GM12892 (cell line): ENCODE measurements at places on chromosomes 11 and 22.

DNA sequence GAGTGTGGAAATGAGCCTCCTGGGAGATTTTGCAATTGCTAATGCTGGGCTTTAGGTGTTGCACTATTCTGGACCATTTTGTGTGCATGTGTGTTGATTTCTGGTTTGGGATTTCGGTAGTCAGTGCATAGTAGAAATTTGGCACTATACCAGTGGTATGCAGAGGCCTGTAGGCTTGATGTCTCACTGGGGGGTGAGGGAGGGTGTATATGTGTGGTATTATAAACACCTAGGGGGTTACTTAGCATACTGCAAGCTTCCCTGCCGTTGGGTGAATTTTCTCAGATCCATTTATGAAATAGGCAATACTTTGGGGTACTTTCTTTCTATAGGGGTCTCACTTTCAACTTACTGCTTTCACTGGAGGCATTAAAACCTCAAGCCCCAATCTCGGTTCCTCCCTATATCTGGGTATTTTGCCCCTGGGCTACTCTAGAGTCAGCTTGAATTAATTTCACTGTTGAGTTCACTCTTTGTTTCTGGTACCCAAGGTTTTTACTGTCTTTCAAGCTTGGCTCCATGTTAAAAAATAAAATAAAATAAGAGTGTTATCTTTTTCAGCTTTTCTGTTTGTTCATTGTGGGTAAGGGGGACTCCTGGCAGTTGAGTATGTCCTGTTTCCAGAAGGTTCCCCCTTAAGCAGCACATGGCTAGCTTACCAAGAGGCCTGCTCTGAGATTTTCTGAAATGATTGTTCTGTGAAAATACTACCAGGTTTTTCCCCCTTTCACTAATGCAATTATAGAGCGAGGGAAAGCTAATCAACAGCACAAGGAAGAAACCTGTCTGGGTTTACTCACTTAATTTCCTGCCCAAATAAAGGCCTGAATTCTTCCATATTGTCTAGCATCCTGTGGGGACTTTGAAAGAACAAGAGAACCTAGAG, 45.8 kb downstream of the PPFIBP2 start:
- DNase-seq: no peak

DNA sequence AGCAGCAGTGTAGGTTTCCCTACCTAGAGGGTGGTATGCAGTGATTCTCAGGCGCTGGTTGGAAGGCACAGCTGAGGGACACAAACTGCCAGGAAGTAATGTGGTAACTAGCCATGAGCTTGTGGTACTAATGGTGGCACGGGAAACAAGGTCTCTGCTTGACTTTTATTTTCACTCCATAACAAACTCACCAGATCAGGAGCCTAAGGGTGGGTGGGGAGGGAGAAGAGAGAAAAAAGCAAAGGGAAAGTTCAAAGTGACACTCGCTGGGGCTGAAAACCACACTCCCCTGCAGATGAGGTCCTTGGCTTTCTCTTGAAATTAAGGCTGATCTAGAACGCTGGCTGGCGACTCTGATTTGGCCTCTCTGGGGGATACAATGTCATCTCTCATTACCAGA, 22.0 kb downstream of the TRAF6 start:
- no peak for DNase-seq

GRCh38 chr22:39893526-39893925, at the start of gene ENTHD1:
TSS of gene ENTHD1 (minus strand) at chr22:39893760. CDS start at chr22:39887748, 6,012 bp downstream.
- no peak for DNase-seq

- no peak for DNase-seq
These were observed 2.1 kb downstream of the IL17RA start for GRCh38 chr22:17086788-17087497.

GRCh38 chr11:101717619-101718018, 133.8 kb upstream of the TRPC6 start:
- no peak for DNase-seq

GRCh38 chr22:30979932-30980331, 10.9 kb downstream of the TUG1 start:
- DNase-seq: no peak

- no peak for DNase-seq
These were observed 25.0 kb downstream of the ARHGAP1 start for GRCh38 chr11:46675288-46675851.

- peak; percentile 5 for DNase-seq
These were observed 107.0 kb downstream of the KCNQ1OT1 start for GRCh38 chr11:2592559-2593392.

- no peak for DNase-seq
These were observed 3.0 kb downstream of the YWHAH start for GRCh38 chr22:31947296-31947695.

DNA sequence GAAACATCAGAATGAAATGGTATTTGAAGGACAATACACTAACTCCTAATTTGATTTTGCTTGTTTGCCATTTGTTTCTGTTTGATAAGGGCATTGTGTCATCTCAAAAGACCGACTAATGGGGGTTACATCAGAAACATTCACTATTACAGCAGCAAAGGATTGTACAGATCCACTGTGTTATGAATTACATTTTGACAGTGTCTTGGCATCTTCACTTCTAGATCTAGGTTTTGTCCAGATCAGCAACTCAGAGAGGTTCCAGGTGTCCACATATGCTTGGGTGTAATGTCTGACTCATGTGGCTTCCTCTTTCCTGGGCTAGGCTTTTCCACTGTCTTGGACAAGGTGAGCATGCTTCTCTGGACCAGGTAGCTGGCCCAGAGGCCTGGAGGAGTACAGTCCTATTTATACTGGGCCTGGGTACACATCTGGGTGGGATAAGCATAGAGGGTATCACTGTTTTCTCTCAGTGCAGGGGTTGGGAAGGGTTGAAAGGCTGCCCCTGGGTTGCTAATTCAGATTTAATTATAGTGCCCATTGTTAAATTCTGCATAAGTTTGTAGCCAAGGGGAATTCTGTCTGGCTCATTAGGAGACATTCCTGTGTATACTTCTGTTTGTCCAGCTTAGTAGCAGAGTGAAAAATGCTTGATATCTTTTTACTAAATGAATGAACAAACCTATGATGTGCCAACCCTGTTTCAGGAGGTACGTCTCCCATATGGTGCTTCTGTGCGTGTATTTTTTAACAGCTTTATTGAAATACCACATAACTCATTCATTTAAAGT, 23.8 kb downstream of the DDI1 start:
- no peak for DNase-seq

DNA sequence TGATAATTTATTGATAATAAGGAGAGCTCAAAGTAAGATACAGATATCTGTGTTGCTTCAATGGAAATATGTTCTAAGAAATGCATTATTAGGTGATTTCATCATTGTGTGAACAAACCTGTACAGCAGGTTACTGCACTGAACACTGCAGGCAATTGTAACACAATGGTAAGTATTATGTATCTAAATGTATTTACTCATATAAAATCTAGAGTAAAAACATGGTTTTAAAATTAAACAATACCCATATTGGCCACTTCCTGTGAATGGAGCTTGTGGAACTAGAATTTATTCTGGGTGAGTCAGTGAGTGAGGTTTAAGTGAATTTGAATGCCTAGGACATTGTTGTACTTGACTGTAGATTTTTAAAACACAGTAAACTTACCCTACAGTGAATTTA, 722.9 kb upstream of the RAG2 start:
- DNase-seq: no peak

GRCh38 chr11:1568441-1568911, 3.6 kb downstream of the DUSP8 start:
- no peak for DNase-seq

DNA sequence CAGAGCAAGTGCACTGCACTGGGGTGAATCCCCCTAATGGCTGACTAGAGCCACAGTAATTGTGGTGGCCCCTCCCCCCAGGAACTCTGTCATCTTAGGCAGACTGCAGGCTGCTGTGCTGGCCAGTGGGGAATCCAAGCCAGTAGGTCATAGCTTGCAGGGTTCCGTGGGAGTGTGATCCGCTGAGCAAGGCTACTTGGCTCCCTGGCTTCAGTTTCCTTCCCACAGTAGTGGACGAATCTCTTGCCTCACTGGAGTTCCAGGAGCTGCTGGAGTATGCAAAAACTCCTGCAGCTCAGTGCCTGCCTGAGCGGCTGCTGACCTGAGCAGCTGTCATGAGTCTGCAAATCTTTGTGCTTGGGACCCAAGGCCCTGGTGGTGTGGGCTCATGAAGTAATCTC, 13.2 kb downstream of the OOSP3 start:
- DNase-seq: no peak

GRCh38 chr11:129720994-129721393, 94.7 kb upstream of the TMEM45B start:
- DNase-seq: no peak

- no peak for DNase-seq
These were observed 528.5 kb downstream of the NTM start for GRCh38 chr11:131898949-131899348.

DNA sequence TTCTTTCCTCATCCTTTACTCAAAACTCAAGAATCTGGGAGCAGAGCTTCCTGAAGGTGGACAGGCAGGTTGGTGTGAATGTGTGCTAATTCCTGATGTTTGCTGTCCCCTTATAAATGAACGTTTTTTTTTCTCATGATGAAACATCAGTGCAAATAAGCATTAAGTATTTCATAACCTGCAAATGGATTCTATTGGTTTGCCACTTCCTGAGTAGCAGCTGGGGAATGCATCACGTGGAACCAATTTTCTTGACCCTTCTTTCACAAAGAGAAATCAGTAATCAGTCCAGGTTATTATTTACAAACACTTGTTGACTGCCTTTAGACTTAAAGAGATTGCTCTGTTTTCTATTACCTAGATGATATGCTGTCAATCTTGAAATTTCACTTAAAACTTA, 40.1 kb upstream of the SCN3B start:
- DNase-seq: no peak

- DNase-seq: no peak
These were observed 38.3 kb upstream of the MYH9 start for GRCh38 chr22:36425977-36426523.

DNA sequence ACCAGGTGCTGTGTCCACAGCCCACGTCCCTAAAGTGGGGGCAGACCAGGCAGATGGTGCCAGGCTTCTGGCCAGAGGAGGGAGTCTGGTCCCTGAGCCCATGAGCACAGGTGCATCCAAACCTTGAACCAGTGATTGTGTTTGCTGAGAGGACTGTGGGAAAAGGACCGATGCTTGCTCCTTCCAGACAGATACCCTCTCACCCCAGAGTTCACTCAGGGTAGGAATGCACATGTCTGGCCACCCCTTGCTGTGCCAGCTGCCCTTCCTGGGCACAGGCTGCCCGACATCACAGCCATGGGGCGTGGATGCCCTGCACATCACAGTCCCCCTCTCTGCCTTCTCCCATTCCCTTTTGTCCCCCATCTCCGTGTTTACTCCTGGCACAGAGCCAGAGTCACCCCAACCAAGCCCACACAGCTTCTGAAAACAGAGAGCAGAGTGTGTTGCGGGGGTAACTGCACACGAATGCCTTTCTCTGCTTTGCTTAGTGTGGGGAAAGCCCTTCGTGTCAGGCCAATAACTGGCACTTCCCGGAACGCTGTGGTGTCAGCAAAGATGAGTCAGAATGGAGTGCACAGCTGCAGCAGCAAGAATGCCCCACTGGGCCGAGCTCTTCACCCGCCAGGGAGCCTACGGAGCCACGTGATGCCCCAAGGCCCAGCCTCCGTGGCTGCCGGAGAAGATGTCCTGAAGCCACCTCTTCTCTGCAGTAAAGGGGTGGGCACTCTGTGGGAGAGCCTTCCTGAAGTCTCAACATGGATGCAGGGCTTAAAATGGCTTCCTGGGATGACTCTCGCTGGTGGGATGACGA, 7.6 kb downstream of the CARS1 start:
- DNase-seq: peak; percentile 92

- DNase-seq: no peak
These were observed 303.0 kb downstream of the CADM1 start for GRCh38 chr11:115201111-115201792.

- peak; percentile 76 for DNase-seq
These were observed at the start of gene FAM89B for GRCh38 chr11:65572356-65573051. TSS of gene FAM89B (plus strand) at chr11:65572538. CDS start at chr11:65572670, 132 bp downstream.

GRCh38 chr11:127071606-127072005, 71.0 kb upstream of the KIRREL3 start:
- no peak for DNase-seq

DNA sequence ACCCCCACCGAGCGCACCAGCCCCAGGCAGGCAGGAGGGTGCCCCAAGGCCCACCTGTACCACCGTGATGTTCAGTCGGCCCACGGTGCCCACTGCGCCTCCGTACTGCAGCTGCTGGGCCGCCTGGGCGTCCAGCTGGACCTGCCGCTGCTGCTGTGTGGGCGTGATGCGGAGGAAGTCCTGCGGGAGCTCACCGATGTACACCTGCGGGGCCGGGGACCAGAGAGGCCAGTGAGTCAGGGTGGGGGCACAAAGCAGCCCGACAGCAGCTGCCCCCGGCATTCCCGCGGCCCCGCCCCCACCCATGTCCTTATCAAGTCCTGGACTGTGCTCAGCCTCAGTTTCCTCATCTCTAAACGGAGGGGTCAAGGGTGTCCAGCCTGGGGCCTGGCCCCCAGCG, 13.8 kb downstream of the TOLLIP start:
- DNase-seq: no peak

DNA sequence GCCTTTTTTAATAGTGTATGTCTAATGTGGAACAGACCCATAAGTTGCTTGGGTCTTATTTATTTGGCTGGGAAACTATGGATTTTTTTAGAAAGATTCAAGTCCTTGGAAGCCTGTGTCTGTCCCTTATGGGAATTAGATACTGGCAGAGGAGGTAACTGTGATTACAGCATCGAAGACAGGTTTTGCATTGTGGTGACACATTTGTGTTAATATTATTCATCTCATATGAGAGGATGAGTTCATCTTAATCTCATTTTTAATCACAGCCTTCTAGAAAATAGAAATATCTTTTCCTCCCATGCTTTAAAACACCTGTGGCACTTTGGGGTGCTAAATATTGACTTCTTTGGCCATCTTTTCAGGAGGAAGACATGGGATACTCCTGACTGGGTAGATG, 9.2 kb downstream of the TAB1 start:
- no peak for DNase-seq
